NCI-H1105 (cell line): ENCODE measurements at places on chromosomes 2 and 18.

GRCh38 chr2:241941691-241942301 lies 72.3 kb downstream of the RTP5 start:
- DNase-seq: no peak

DNA sequence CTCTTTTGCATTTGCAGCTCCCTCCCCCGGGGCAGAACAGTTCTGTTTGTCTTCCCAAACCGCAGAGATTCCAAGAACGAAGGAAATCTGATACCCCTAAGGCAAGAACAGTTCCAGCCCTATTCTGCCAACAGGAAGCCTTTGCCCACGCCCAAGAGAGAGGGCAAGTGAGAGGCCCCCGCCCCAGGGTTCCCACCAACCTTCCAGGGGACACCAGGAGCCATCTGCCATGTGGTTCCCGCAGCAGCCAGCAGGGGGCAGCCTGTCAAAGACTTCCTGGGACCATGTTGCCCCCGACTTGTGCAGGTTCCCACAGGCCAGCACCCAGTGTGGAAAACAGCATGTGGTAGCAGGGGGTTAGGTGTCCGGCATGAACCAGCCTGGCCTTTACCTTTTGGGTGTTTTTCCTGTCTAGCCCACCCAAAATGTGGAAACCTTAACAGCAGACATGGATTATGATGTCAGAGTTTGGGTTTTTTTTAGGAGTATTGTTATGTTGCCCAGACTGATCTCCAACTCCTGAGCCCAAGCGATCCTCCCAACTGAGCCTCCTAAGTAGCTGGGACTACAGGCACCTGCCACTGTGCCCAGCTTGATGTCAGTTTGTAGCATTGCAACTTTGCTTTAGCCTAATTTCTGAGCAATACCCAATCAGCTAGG lies 21.7 kb upstream of the EFHD1 start:
- DNase-seq: peak; percentile 13

DNA sequence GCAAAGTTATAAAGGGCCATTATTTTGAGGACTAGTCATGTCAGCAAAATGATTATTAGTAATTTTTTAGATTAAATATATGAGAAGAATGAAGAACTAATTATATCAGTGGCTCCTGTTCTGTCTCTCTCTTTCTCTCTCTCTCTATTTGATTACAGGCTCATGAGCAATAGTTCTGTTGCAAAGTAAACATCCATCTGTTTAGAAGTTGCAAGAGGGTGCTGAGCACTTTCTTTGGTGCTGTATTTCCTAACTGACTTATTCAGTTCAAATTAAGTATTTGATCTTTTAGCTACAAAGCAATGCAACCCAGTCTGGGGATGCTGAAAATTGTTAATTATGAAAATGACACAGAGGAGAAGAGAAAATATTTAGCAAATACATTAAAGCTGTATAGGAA lies 408.1 kb upstream of the UBE2E3 start:
- no peak for DNase-seq

DNA sequence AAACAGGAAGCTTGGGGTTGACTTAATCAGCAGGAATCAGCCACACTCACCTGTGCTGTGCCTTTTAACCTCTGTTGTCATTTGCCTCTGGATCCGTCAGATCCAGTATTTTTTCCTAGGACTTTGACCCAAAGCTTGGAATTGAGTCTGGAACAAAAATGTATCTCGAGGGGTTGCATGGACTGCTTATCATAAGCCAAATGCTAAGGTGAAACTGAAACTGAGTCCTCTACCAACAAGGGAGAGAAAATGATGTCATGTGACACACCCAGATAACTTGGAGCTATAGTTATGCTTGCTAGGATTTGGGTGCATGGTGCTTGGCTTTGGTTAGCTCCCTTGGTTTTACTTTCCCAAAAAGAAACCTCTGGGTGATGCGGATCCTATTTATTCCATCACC lies 2158.6 kb upstream of the PIK3C3 start:
- DNase-seq: no peak

DNA sequence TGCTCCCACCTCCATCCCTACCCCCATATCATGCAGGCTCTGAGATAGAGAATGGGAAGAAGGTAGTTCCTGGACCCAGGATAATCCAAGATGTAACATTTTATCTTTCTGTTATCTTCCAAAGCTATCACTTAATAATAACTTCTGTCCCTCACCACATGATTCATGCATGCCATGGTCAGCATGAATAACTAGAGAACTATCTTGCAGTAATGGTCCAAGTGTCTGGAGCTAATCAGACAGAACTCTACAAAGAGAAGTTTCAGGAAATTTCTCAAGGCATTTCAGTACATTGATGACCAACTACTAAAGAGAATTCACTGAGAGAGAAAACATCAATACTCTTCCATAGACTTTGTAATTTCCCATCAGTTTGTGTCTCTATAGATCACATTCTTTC lies 1469.7 kb upstream of the PIK3C3 start:
- DNase-seq: no peak

DNA sequence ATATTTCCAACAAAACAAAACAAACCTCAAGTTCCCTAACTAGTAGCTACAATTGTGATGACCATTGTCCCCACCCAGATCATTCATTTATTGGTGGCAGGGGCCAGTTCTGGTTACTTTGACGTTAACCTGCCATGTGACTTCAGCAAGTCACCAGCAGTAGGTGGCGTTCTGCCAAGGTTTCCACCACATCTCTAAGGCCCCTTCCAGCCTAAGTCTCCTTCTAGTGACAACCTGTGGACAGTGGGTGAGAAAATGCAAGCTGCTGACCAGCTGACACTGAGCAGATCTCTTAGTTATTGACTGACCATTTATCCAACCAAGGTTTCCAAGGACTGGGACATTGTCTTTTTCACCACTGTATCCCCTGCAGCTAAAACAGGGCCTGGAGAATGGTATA lies 98.4 kb downstream of the GPR39 start:
- no peak for DNase-seq

- no peak for DNase-seq
Observed at GRCh38 chr2:166661824-166662223, 167.8 kb upstream of the SCN7A start.

DNA sequence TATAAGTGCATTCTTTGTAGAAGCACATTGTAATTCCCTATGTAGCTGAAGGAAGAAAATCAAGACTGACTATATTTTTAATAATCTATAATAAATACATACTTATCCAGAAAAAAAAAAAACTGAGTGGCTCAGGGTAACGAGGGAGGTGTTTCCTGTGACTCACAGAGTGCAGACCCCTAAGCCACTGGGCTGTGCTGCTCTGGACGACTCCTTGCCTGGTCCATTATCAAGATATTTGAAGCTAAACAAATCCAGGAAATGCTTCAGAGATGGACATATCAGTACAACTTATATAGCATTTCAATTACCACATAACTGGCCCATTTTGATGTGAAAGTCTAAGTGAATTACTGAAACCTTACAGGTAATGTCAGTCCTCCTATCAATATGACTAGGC lies 80.6 kb downstream of the PIGN start:
- DNase-seq: no peak

DNA sequence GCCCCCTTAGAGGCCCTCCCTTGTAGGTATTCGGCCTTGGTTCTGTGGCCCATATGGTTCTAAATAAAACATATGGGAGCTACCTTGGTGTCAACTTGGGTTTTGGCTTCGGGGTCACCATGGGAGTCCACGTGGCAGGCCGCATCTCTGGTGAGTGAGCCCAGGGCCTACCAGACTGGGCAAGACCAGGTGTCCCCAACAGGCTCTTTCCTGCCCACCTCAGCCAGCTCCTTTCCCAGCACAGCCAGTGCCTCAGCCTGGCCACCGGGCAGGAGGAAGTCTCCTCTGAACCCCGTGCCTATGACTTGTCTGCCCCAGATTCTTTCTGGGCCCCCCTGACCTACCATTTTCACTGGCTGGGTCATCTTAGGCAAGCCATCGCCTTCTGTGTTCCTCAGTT lies 268.8 kb upstream of the TEKT4 start:
- DNase-seq: no peak

- no peak for DNase-seq
Observed at GRCh38 chr2:8790739-8791162, 46.7 kb downstream of the KIDINS220 start.

GRCh38 chr2:3433339-3433699 lies 53.8 kb downstream of the TRAPPC12 start:
- no peak for DNase-seq

DNA sequence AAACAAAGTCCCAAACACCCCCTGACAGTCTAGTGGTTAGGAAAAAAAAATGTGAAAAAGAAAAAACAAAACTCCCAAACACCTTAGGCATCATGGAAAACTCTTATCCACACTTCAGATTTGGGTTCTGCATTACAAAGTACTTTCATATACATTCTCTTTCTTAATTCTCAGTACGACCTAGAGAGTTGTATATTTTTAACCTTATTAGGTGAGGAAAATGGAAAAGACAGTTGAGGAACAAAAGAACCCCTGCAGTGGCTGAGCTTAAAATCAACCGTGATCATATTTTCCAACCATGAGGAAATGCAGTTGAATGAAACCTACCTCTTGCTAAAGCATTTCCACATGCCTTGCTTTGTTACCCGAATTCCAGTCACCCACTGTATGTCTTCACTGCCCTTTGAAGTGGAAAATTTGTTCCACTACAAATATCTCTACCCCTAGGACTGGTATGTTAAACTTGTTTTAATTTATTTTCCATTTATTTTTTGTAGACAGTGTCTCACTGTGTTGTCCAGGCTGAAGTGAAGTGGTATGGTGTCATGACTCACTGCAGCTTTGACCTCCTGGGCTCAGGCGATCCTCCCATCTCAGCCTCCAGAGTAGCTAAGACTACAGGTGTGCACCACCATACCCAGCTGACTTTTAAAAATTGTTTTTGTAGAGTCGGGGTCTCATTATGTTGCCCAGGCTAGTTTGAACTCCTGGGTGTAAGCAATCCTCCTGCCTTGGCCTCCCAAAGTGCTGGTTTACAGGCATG lies 56.9 kb upstream of the LPIN2 start:
- DNase-seq: no peak

DNA sequence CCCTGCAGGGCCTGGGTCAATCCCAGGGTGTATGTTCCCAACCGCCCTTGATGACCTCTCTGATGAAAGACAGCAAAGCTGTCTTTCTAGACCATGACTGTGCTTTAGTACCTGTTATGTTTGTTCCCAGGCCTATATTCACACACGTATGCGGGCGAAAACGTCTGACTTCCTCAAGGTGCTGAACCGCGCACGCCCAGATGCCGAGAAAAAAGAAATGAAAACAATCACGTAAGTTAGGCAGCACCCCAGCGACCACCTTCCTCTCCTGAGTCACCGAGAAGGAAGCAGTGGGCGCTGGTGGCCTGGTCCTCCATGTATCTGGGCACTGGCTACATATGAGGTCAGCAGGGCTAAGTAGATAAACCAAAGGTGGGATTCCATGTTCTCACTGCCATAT lies 11.1 kb upstream of the GPBAR1 start:
- DNase-seq: no peak

GRCh38 chr18:46789088-46789487 lies 32.2 kb upstream of the ST8SIA5 start:
- no peak for DNase-seq

DNA sequence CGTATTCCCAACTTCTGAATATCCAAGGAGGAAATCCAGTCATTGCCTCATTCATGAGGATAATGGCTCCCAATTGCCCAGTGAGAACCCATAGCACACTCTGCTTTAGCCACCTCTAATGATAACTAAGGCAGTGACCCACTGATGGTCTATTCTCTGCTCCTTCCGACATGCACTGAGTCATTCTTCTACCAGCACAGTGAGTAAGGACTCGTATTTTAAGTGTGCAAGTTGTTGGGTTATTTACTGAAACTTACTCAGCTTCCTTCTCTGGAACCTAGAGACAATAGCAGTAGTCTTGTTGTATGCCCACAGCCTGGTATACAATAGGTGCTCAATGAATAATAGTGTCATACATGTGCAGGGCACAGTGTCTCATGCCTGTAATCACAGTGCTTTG lies 81.1 kb upstream of the ZNF397 start:
- no peak for DNase-seq

DNA sequence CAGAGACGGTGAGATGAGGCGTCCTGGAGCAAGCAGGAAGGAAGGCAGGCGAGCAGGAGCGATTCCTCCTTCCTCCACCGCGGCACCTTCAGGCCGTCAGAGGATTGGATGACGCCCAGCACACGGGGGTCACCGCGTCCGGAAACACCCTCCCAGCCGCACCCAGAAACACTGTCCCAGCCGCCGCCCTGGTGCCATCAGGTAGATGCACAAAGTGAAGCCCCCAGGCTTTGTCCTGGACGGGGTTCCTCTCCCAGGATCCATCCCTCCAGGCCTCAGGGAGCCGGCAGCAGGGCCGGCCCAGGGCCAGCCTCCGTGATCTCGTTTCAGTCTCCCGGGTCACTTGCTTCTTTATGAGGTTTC lies 31.5 kb downstream of the RTP5 start:
- no peak for DNase-seq

GRCh38 chr2:3895021-3895420 lies 191.6 kb downstream of the DCDC2C start:
- no peak for DNase-seq

DNA sequence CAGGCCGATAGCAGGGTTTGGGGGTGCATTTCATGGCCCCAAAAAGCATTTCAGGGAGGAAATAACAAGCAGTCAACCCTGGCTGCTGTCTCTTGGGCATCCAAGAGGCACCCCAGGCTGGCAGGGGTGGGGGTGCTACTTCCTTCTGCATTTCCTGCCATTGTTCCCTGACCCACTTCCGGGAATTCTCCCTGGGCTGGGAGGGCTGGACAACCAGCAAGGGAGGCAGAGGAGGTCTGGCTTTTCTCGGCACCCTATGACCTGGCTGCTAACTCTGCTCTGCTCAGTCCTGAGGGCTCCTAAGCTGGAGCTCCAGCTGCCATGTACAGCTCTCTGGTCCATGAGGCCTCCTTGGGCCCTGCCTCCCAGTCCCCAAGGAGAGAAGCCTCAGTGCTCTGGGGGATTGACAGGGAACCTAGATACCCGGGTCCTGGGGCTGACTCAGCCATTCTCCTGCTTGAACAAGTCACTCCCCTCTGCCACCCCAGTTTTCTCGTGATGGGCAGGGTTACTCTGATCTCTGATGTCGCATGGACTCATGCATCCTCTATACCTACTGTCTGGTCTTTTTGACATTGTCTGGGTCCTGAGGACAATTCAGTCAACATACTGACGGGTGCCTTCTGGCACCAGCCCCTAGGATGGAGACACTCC lies 47.2 kb downstream of the DYSF start:
- no peak for DNase-seq

DNA sequence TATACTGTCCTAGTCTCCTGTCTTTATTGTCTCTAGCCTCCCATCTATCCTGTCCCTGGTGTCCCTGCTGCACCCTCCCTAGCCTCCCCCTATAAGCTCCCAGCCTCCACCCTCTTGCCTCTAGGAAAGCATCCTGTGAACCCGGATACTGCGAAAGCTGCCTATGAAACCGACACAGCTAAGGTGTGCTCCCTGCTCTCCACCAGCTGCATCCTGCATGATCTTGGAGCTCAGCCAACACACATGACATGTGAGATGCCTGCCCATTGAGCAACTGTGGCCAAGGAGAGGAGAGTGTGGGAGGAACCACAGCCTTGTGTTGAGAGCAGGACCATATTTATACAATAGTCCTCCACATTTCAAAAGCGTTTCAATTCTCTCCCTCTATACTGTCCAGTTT lies 187.1 kb downstream of the ZBTB7C start:
- peak; percentile 95 for DNase-seq
